ENCODE measurements at places on chromosomes 13 and 19.

DNA sequence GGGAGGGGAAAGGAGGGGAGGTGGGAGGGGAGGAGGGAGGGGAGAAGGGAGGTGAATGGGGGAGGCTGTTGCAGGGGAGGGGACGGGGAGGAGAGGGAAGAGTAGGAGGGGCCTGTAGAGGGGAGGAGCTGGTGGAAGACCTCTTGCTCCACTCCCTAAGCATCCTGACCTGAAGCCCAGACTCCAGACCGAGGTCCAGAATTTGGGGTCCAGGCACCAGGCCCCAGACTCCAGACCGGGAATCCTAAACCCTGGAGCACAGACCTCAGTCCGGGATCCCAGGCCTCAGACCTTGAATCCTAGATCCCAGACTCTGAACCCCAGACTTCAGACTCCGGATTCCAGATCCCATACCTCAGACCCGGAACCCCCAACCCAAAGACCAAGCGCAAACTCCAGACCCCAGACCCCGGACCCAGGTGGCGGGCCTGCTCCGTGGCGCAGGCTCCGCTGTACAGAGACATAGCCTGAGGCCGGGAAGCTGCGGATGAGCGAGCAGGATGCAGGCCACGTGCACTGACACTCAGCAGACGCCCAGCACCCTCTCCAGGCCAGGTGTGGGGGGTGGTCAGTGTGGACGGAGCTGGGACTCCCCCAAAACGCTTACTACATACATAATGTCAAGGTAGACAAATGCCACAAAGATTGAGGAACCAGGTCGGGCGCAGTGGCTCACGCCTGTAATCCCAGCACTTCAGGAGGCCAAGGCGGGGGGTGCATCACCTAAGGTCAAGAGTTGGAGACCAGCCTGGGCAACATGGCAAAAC lies 710 bp upstream of the BTBD2 start:
- no peak for DNase-seq

- no peak for DNase-seq
These were observed 361.5 kb downstream of the RFC3 start for GRCh38 chr13:34179481-34179880.

DNA sequence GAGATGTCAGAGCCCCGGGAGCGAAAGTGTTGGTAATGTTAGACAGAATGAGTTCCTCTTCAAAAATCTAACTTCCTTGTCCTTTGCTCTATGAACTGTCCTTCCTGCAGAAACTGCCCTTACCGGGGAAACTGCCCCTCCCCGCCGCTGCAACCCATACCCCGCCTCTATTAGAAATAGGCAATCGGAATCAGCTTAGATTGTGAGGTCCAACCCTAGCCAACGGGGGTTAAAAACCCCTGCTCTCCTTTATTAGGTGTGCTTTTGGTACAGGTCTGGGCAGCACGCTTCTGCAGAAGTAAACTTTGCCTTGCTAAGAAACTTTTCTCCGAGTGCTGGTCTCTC lies 11.5 kb upstream of the CAPNS1 start:
- no peak for DNase-seq

DNA sequence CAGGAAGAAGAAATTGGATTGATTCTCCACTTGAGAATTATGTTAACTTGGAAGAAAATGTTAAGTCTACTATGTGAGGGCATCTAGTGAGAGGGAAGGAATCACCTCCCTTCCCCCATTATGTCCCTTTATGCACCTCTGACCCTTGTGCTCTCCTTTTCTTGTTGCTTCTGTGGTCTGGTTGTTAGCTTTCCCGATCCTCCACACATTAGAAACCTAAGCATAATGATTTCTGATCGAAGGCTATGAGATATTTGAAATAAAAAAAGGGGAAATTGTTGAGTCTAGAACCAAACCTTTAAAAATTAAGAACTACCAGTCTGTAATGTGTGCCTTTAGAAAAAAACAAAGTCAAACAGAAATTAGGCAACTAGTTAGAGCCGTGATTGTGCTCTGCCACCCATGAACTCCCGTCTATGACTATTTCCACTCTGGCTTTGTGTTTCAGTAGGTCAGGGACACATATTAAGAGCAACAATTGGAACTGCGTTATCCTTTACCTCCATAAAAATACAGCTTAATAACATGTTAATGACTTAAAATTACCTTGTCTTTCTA lies 463 bp upstream of the GPC6 start:
- no peak for DNase-seq

GRCh38 chr13:24180750-24181377 lies 20.3 kb downstream of the SPATA13 start:
- no peak for DNase-seq

DNA sequence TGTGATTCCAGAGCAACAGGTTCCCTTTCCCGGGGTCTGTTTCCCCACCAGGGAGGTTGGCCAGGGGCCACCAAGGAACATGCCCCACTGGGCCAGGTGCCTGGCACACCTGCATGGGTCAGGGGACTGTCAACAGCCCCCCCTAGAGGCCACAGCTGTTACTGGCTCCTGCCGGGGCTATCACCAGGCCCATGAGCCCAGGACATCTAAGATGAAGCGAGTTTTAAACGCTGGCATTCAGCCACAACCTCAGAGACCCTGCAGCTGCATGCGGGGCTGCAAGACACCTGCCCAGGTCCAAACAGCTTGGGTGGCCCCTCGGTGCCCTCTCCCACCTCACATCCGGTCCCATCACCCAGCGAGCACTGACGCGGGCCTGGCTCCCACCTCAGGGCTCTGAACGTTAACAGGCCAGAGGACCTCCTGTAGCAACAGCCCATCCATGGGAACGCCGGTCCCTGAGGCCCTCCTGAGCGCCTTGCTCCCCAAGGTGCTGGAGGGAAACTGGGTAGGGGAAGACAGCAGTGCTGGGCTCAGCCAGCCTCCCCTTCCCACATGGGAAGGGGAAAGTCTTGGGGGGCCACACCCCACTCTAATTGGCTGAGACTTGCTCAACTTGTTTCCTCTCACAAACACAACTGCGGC lies 12.0 kb downstream of the KHSRP start:
- no peak for DNase-seq
